Astrocyte of the cerebellum (primary cell): ENCODE measurements at places on chromosomes 16 and 17.

- DNase-seq, result no peak
Measured at GRCh38 chr16:73319737-73320136, 271.8 kb upstream of the ZFHX3 start.

GRCh38 chr17:5510771-5511170 is 24.4 kb downstream of the MIS12 start:
- DNase-seq, result no peak

- DNase-seq, result no peak
Measured at GRCh38 chr17:66687570-66688284, 147.2 kb upstream of the CACNG5 start.

DNA sequence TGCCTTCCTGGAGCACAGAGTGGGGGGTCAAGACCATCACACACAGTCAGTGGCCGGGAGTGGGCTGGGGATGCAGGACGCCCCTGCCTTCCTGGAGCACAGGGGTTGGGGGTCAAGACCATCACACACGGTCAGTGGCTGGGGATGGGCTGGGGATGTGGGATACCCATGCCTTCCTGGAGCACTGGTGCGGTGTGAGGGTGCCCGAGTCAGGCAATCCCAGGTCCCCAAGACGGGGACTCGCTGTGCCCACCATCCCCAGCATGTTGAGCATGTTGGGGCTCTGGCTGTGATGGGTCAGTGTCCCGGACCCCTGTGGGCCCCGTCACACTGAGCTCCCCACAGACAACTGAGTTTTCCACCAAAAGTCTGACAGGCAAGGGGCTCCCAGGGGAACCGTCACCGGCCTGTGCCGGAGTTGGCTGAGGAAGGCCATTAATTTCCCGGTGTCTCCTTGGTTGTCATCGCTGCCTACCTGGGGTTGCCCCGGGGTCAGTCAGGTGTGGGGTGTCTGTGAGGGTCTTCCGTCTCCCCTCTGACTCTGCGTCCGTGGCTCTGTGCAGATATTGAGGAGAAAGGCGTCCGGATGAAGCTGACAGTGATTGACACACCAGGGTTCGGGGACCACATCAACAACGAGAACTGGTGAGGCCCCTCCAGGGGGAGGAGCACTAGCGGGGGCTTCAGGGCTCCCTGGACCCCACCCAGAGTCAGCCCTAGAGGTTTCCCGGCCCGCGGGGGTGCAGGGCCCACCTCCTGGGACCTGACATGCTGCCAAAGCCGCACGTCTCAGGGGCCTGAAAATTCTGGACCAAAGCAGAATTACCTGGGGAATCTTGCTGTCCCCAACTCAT is 347.1 kb downstream of the SEC14L1 start:
- DNase-seq, result no peak

DNA sequence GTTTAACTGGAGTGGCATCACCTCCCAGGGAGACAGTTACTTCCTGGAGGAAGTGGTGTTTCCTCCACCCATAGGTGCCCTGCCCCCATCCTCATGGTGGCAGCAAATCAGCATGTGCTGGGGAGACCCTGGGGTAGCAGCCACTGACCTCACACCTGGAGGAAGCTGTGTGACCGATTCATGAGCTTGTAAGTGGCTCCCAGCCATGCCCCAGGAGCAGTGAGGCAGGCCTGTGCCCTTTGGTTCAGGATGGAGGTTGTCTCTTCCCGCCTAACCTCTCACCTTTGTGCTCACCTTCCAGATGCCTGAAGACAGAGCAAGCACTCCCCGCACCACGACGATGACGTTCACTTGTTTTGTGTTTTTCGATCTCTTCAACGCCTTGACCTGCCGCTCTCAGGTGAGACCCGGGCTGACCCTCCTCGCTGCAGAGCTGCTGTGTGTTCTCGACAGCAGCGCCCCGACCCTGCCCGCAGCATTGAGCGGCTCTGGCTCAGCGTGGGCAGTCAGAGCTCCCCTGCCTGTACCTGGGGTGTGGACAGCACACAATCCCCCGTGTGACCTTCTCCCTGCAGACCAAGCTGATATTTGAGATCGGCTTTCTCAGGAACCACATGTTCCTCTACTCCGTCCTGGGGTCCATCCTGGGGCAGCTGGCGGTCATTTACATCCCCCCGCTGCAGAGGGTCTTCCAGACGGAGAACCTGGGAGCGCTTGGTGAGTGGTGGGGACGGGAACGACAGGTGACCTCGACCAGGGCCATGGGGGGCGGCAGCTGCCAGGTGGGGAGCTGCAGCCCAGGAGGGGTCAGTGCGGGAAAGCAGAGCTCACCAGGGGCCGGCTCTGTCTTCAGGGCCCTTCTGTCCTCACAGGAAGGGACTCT is 42.8 kb downstream of the MEAK7 start:
- DNase-seq, result no peak
